Epithelial cell of proximal tubule (primary cell): ENCODE measurements at places on chromosomes 1 and 21.

GRCh38 chr1:240652549-240652948, 40.6 kb upstream of the GREM2 start:
- DNase-seq, result no peak

DNA sequence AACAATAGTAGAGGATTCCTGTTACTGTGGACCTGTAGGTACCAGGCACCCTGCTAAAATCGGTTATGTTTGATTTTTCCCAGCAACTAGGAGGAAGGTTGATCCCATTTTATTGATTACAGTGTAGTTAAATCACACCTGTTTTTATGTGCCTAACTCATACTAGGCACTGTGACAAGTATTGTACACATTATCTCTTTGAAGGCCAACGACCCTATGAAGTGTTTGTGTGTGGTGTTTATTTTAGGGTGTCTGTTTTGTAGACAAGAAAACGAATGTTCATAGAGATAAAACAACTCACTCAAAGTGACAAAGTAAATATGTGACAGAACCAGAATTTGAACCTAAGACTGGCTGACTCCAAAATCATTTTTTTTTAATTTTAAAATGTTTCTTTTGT, 49.5 kb downstream of the FGGY start:
- no peak for DNase-seq

- DNase-seq, result no peak
These were observed 9.9 kb upstream of the MTARC1 start for GRCh38 chr1:220776720-220777326.

DNA sequence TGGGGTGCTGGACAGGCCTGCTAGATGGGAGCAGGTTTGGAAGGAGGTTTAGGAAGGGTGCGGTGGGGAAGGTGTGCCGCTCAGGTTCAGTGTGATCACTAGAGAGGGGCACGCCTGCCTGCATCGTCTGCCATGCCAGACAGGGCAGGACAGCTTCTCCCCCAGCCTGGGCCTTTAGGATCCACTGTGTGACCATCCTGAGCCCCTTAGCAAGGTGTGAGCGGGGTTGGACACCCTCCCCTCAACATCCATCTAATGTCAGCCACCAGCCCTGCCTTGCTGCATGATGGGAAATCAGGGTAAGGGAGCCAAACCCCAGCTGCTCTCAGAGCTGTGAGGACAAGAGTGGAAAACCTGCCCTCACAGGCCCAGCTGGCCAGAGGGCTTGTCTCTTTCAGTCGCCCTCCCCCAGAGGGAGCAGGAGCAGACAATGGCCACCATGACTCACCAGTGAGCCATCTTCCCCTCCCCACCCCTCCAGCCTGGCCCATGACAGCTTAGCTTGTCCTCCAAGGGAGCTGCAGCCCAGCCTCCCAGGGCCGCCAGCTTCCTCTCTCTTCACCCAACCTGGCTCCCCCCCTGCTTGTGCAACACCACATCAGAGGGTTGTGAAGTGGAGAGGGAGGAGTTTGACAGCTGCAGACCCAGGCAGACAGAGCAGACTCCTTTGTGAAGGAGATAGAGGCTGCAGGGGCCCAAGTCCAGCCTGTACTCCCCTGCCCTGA, 37.0 kb downstream of the NUAK2 start:
- peak; percentile 84 for DNase-seq

GRCh38 chr1:204154568-204155255, 2.9 kb upstream of the ETNK2 start:
- DNase-seq, result no peak

DNA sequence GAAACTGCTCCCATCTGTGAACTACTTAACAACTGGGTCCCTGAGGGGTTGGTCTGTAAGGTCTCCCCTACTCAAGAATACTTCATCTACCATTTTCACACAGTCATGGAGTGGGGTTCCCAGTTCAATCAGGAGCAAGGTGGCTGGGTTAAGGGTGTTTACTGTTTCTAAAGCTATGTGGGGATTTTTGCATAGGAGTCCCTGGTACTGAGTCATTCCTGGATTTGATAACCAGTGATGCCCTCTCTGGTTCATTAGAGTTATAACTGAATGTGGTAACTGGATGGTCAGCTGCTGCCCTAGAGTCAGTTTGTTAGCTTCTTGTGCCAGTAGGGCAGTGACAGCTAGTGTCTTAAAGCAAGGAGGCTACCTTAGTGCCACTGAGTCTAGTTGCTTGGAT, 29.4 kb upstream of the KCNJ15 start:
- no peak for DNase-seq

DNA sequence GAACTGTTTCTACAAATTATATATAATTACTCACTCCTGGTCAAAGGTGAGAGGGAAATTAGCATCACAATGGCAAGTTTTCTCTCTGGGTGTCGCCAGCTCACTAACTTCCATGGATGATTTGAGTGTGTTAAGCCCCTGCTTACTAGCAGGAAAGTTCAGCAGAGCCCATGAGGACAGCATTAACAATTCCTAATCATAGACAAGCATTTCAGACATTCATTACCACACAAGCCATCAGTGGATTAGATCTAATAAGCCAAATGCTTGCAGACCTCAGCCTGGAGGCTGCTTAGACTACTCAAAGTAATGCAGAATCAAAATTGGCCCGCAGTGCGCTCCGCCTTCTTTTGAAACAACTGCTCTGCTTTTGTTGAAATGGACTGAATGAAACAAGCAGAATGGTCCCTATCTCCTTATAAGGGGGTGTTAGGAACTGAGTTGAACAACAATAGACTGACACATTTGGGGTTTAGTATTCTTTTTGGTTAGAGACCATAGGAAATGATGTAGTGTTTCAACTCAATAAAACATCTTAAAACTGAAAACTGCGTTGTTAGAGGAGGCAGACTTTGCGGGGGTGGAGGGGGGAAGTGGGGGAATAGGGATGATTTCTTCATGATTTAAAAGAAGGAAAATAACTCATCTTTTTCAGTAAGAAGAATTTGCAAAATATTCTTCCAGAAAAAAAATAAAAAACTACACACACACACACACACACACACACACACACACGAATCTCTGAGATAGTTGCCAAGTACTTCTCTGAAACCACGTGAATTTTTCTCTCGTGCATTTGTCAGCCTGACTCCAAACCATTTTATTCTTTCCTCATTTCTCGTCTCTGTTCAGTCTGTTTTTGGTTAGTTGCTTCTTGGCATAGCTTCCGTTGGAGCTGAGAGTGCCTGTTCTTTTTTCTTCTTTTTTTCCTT, 54.6 kb downstream of the GORAB start:
- no peak for DNase-seq

DNA sequence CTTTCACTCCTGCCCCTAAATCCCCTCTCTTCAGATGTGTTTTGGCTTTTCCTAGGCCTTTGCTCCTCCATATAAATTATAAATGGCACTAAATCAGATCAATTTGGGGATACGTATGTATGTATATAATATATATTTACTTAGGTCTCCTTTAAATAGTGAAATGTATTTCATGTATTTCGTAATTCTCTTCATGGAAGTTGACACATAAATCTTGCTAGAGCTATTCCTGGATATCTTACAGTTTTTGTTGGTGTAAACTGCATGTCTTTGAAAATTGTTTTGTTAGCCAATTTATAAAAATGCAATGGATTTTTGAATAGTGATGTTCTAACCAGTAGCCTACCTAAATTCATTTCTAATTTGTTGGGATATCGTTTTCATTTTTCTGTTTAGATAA, 9.0 kb downstream of the RPF1 start:
- no peak for DNase-seq

GRCh38 chr1:26811057-26811456, 15.4 kb upstream of the ZDHHC18 start:
- no peak for DNase-seq

- no peak for DNase-seq
These were observed 30.5 kb downstream of the ENO1 start for GRCh38 chr1:8847990-8848389.

GRCh38 chr1:227356620-227357146, 38.4 kb upstream of the CDC42BPA start:
- no peak for DNase-seq

GRCh38 chr1:75125161-75125726, 8.9 kb upstream of the LHX8 start:
- DNase-seq, result no peak

GRCh38 chr1:26278303-26278702, 1.6 kb upstream of the SH3BGRL3 start:
- no peak for DNase-seq

DNA sequence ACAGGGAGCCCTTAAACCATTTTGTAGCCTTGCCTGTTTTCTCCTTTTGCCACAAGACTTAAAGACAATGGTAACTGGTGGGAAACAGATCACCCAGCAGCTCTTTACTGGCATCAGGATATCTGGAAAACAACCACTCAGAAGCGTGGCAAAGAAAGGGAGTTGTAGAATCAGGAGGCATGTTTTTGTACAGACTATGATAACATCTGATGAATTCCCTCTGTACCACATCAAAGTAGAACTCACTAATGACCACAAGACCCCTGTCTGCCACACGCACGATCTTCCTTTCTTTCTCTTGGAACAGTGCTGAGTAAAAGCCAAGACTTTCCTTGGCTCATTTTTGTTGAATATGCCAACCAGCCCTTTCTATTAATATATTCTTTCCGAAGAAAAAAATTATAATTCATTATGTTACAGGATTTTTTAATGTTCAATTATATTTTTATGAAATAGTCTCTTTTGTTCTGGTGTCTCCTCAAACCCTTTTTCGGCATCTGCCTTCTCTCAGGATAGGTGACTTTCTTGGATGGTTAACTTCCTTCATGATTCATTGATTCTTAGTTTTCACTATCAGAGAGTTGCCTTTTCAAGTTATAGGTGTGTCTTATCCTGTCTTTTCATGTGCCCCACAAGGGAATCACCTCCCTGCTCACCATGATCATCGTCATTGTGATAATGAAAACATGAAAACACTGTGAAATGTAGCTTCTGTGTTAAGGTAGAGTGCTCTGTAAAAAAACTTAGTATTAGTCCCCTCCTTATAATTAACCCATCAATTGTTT, 7.9 kb upstream of the PHGDH start:
- no peak for DNase-seq

DNA sequence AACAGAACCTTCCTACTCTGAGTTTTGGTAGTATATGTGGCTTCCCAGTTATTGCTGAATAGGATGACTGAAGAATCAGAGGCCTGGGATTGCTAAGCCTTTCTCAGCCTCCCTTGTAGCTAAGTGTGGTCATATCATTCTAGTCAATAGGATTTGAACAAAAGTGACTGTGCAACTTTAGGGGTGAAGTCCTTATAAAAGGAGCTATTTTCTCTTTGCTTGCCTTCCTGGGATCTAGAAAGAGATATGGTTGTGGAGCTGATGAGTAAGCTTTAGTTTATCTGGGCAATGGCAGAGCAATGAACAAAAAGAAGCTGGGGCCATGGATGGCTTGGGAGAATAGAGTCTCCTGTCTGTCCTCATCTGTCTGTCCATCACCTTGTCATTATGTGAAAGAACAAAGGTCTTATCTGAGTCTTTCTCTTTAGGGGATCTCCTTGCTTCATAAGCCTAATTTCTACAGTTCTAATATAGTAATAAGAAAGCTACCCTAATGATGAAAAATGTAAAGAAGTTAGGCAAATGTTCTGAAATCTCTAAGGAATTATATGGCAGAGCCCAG, 91.5 kb downstream of the TENT5C start:
- DNase-seq, result no peak

DNA sequence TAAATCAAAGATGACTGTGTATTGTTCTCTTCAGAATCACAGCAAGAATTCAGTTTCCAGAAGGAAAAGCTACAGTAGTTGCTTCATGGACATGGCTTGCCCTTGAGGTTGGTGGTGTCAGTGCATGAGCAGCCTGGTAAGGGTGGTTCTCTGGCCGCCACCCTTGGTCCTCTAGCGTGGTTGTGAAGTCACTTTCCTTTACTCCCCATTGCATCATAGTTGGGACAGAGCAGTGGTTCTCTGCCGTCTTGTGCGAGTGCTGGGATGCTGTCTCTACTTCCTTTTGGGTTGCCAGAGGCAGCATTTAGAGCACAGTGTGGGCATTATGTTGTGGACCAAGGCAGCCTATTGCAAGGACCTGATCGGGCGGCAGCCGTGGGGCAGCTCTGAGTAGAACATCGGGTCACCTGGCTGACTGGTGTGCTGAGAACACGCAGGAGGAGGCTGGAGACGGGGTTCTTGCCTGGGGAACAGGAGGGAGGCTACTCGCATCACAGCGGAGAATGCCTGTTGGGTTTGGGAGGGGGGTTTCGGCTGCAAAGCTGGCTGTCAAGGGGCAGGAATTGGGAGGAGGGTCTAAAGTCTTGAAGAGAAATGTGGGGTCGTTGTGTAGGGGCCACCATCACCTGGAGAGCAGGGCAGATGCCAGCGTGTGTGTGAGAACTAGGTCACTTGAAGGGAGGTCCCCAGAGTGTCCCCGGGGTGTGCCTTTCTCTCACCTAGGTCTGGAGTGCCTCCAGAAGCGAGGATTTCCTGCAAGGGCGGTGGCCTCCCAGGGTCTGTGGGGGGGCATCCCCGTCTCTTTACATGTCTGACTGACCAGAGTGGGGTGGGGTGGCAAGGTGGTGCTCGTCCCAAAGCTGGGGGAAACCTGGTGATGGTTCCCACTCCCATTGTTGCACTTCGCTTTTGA, 6.3 kb downstream of the ARF1 start:
- no peak for DNase-seq

- no peak for DNase-seq
These were observed 7.3 kb downstream of the CSTB start for GRCh38 chr21:43768868-43769167.

GRCh38 chr1:2904191-2904590, 102.7 kb upstream of the TTC34 start:
- DNase-seq, result no peak

DNA sequence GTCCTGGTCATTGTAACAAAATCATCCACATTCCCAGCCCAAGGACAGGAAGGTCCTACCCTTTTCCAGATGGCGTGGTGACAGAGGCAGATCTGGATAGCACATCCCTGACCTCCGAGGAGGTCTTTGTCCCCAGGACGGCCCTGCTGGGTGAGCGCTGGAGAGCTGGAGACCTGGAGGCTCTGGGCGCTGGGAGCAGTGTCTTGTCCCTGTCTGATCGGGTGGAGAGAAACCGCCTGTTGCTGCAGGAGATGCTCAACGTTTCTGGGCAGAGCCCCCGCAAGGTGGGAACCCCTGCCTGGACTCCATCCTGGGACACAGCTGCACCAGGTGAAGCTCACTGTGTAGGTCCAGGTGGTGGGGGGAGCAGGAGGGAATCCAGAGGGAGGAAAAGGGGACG, 4.1 kb downstream of the KIAA1614 start:
- no peak for DNase-seq

GRCh38 chr21:33948096-33948950, 32.7 kb upstream of the ATP5PO start:
- DNase-seq, result no peak

DNA sequence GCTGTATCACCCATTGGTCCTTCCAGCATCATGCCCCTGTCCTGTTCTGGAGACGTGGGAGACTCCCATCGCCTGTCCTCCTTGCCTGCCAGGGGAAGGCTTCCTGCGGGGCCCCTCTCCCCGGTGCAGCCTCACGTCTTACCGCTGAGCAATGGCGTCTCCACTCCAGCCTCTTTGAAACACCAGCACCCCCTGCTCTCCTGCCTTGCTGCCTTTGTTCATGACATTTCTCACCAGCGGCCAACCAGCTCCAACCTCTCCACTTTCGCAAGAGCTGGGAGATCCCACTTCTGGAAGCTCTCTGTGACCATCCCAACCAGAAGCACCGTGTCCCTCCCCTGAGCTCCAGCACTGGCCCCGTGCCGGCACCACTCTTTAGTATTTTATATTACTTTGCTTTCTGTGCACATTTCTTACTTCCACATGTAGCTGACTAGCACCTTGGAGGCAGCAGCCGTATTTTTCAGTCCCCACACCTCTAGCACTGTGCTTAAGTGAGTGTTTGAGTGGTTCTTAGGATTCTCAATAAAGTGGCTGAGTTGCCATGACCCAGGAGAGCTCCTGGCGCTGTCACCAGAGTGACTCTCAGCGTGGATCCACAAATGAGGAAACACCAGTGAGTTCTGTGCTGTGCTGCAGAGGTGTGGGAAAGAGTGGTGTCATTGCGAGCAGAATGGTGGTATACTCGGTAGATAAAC, 83.5 kb downstream of the ATP5PO start:
- DNase-seq, result no peak
